ENCODE measurements at places on chromosomes 16 and 17.

DNA sequence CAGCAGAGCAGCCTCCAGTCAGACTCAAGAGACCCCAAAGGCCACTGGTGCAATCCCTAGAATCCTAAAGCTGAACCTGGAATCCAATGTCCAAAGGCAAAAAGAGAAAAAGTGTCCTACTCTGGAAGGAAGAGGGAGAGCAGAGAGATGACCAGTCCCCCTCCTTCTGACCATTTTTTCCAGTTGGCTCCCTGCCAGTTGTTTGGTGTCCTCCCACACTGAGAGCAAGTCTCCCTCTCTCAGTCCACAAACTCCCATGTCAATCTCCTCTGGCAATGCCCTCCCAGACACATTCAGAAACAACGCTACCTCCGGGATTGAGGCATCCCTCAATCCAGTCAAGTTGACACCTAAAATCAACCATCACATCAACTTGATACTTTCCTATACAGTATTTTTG, 4.3 kb upstream of the CLEC19A start:
- no peak for DNase-seq

- DNase-seq = no peak
Observed at GRCh38 chr16:1042049-1042744, 30.4 kb upstream of the SSTR5 start.

DNA sequence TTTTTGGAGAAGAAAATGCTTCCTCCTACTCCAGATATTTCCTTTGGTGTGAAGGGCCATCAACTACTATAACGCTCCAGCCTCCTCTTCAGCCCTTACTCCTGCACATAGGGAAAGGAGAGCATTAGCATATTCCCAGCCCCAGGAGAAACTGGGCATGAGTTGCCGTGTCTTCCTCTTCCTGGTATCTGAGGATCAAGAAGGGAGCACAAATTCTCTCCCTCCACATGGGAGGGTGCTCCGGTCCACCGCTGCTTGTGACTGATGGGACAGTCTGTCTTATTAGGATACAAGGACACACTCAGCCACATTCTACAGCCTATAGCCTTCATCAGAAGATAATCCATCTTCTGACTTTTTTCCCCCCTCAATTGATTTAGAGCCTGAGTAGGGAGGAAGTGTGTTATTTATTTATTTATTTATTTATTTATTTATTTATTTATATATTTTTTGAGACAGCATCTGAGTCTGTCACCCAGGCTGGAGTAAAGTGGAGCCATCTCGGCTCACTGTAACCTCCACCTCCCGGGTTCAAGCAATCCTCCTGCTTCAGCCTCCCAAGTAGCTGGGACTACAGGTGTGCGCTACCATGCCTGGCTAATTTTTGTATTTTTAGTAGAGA, 16.6 kb upstream of the CYB5B start:
- no peak for DNase-seq

GRCh38 chr17:36655726-36656125, 54.3 kb downstream of the MRM1 start:
- no peak for DNase-seq

DNA sequence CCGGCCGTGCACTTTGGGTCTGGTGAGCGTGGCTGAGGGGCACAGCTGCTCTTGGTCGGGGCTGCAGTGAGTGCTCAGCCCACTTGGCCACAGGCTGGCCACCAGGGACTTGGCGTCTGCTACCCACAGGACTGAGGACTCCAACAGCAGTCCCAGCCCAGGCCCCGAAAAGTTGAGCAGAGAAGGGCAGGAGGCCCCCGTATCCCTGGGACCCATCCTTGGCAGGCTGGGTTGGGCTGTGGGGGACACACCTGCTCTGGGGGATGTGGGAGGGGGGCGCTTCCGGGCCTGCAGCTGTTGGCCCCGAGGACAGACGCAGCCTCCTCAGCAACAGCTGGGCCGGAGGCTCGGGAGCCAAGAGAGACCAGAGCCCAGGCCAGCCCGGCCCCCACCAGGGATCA, 19.4 kb upstream of the SSTR5 start:
- DNase-seq = no peak

- peak; percentile 14 for DNase-seq
Observed at GRCh38 chr17:80029258-80029974, 6.3 kb downstream of the TBC1D16 start.

DNA sequence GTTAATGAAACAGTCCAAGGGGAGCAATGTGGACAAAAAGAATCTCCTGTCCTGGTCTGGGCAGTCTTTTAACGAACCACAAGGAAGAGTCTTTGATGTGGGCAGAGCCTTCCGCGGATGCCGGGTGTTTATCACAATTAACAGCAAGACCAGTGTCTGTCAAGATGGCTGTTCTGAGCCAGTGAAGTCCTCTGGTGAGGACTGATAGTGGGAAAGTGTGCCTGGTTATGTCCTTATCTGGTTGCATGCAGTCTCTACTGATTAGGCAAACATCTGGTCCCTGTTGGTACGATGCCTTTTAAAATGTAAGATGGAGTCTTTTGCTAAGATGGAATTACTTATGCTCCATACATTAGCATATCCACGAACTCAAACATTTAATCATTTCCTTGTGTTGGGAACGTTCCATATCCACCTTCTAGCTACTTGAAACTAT, 88.5 kb downstream of the ZNF18 start:
- DNase-seq = no peak

DNA sequence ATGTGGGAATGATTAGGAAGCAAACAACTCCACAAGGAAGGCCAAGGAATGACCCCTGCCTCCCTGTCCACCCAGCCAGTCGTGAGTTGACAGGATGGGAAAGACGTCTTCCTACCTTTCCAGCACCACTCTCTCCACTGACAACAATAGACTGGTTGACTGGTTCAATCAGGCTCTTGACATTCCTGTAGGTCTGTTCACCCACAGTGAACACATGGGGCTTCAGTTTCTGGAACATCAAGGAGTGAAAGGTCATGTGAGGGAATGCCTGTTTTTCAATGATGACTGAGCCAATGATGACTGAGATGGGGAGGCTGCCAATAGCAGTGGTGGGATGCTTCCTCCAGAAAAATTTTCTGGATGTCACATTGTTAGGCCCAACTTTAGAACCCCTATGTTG, 9.6 kb downstream of the MYO19 start:
- no peak for DNase-seq

DNA sequence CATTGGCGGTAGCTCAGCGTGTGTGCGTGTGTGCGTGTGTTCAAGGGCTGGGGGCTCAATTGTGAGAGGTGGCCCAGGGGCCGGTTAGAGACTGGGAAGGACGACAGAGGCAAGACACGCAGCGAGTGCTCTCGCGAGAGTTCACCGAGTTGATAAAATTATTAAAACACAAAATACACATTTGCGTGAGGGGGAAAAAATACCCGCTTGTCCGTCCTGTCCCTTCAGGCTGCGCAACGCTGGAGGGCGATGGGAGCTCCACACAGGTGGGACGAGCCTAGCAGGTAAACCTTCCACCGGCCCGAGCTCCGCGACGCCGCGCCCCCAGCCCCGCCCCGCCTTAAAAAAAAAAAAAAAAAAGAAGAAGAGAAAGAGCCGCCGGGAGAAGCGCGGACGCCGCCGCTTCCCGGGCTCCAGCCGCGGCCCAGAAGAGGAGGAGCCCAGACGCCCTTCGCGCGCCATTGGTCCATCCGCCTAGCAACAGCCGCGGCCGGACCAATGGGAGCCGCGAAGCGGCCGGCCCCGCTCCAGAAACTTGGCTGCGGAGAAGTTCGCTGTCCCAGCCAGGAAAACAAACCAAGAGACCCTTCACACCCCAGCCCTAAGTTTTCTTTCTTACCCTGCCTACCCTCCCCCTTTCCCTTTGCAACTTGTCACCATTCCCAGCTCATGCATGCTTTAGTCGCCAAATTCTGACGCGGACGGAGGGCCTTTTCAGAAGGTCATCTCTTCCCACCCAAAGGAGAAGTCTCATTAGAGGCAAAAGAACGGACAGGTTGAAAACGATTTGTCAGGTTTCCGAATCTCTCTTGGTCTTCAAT, 169.9 kb upstream of the MAF start:
- DNase-seq = peak; percentile 67

GRCh38 chr17:41082626-41083025, 1.3 kb upstream of the KRTAP4-7 start:
- no peak for DNase-seq

- DNase-seq = no peak
Observed at GRCh38 chr16:69399361-69399760, 13.6 kb upstream of the TERF2 start.

- no peak for DNase-seq
Observed at GRCh38 chr17:4735876-4736651, 3.6 kb upstream of the ZMYND15 start.

- DNase-seq = no peak
Observed at GRCh38 chr16:70490261-70490660, 33.1 kb downstream of the COG4 start.

DNA sequence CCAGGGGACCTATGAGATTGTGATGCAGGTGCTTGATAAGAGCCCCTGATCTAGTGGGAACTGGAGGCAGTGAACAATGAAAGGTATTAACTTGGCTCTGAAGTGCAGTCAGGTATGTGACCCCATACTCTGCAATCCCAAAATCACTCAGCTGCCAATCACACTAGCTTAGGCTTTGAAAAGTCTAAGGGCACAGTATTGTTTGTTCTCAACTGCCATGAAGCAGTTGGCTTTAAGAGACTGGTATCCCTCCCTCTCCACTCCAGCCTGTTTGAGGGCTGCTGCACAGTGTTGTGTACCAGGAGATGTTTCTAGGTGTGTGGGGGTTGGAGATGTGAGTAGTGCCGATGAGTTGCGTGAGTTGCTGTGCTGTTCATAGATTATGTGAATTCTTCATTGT, 2.4 kb downstream of the YPEL2 start:
- no peak for DNase-seq

GRCh38 chr17:29331075-29331707, 37.2 kb upstream of the NUFIP2 start:
- no peak for DNase-seq

GRCh38 chr16:1788095-1788707, 5.3 kb downstream of the IGFALS start:
- no peak for DNase-seq

DNA sequence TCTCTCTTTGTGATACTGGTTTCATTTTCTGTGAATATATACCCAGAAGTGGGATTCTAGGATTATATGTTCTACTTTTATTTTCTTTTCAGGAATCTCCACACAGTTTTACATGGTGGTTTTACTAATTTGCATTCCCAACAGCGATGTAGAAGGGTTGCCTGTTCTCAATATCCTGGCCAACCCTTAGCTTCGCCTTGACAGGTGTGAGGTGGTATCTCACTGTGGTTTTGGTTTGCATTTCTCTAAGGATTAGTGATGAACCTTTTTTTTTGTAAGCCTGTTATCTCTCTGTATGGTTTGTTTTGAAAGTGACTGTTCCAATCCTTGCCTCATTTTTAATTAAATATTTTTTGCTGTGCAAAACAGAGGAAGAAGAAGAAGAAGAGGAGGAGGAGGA, 937.7 kb downstream of the CDH8 start:
- no peak for DNase-seq

- DNase-seq = no peak
Observed at GRCh38 chr16:74463888-74464287, 42.6 kb upstream of the CLEC18B start.

DNA sequence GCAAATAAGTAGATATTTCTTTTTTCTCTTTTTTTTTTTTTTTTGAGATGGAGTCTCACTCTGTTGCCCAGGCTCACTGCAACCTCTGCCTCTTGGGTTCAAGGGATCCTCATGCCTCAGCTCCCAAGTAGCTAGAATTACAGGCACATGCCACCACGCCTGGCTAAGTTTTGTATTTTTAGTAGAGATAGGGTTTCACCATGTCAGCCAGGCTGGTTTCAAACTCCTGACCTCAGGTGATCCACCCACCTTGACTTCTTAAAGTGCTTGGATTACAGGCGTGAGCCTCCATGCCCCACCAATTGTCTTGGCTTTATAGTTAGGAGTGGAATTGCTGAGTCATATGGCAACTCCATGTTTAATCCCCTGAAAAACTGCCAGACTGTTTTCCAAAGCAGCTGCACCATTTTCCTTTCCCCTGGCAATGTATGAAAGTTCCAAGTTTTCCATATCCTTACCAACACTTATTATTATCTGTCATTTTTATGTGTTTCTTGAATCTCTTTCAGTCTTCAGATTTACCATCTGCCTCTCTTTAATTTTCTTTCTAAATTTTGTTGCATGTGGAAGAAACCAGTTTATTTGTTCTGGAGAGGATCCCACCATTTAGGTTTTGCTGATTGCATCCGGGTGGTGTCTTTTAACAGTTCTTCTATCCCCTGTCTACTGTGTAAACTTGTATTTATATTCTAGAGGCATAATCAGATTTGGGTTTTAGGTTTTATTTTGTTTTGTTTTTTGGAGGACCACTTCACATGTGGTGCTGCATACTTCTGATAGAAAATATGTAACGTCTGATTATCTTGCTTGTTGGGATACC, 9.9 kb upstream of the CES3 start:
- DNase-seq = no peak

- no peak for DNase-seq
Observed at GRCh38 chr16:25140459-25140858, 28.9 kb downstream of the LCMT1 start.

DNA sequence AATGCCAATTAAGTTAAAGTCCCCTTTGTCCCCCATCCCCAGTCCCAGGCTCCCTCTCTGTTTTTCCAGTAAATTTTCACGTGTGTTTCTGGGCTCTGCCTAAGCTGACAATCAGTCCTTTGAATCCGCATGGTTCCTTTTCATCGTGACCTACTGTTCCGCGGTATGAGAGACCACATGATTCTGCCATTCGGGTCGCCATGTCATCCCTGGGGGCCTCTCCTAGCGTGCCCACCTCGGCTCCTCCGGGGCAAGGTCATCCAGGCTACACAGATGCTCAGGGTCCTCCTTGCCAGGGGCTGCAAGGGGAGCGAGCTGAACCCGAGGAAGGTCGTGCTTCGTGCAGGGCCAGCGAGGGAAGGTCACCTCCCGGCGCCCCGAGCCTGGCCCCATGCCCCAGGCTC, 157.6 kb downstream of the RAB11FIP4 start:
- no peak for DNase-seq

DNA sequence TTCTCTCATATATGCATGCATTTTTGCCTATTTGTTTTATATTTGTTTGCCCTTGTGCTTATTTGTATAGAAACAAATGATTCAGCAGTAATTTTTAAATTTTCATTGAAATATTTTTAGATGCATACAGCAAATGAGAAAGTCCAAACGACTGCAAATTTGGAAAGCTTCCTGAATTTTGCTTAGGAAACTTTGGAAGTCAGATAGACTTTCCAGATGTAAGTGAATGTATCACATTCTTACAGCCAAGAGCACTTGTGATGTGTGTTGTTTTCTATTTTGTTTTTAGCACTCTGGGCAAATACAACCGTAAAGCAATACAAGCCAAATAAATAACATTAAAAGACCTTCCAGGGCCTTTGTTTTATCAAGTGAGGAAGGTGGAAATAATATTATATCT, 680.8 kb upstream of the CDH8 start:
- DNase-seq = no peak
